ENCODE measurements at places on chromosomes 1 and 21. TPM values are rescaled to one million over a fixed set of nuclear protein-coding genes. Genes with fewer than 3 reads are reported as not detected.

Gene IFNAR1
- 32.3 TPM for total RNA-seq

Gene LRRC8C
- 46.8 TPM for total RNA-seq

Gene KCNJ10
- total RNA-seq: not detected

Gene CFAP107
- total RNA-seq: not detected

Gene OR10K2
- total RNA-seq: not detected

Gene TTC24
- total RNA-seq: 2.3 TPM

Gene LCE3D
- total RNA-seq: not detected

Gene CD2
- total RNA-seq: 168 TPM

Gene CFHR2
- not detected for total RNA-seq

Gene ADAMTS1
- 4.5 TPM for total RNA-seq

Gene TRPM2
- 20.6 TPM for total RNA-seq

Gene LTN1
- total RNA-seq: 29.9 TPM

Gene PLA2G2D
- not detected for total RNA-seq

Gene DENND2C
- 0.11 TPM for total RNA-seq

Gene TESK2
- total RNA-seq: 2.0 TPM

Gene COL18A1
- total RNA-seq: 5.4 TPM

Gene SLC27A3
- 24.0 TPM for total RNA-seq

Gene HCRTR1
- total RNA-seq: not detected

Gene MMEL1
- 1.2 TPM for total RNA-seq

Gene C2CD2
- total RNA-seq: 5.3 TPM

Gene CD101
- total RNA-seq: 2.0 TPM

Gene GMEB1
- total RNA-seq: 29.2 TPM

Gene CLDN19
- total RNA-seq: not detected

Gene SYT11
- 22.2 TPM for total RNA-seq

Gene ANXA9
- not detected for total RNA-seq

Gene FCRLB
- 0.59 TPM for total RNA-seq

Gene MDM4
- total RNA-seq: 88.9 TPM

Gene OR2T35
- total RNA-seq: not detected

Gene TRIM33
- total RNA-seq: 39.6 TPM

Gene B3GALT6
- 27.5 TPM for total RNA-seq

Gene CTH
- total RNA-seq: 5.4 TPM

Gene NBPF10
- total RNA-seq: 4.5 TPM

Gene MAP1LC3C
- not detected for total RNA-seq

Gene OR6N1
- total RNA-seq: not detected

Gene CAMSAP2
- total RNA-seq: 0.18 TPM

Gene MPL
- not detected for total RNA-seq

Gene OR11L1
- not detected for total RNA-seq

All from T-helper 2 cell treated with Interferon-gamma antibody and Interleukin-4, amounts not matched to agents 100 ng/mL and 5 ng/mL, for 36 hours (primary cell).